ENCODE measurements at places on chromosomes 1 and 21. TPM values are rescaled to one million over a fixed set of nuclear protein-coding genes. Genes with fewer than 3 reads are reported as not detected.

DNA sequence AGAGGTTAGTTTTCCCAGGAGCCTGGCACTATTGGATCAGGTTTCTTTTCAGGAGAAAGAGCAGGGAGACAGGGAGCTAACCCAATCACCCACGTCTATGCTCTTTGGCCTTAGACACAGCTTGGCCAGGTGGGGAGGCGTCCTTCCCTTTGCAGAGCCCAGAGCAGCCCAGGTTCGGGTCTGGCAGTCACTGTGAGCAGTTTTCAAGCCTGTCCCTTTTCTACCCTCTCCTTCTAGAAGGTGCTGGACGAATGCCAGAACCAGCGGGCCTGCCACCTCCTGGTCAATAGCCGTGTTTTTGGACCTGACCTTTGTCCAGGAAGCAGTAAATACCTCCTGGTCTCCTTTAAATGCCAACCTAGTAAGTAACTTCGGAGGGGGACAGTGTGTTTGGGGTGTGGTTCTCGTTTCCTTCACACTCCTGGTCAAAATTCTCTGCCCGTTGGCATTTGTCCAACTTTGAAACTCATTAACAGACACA is 44.9 kb downstream of the EVA1C start:
- DNase-seq, result peak; percentile 59

DNA sequence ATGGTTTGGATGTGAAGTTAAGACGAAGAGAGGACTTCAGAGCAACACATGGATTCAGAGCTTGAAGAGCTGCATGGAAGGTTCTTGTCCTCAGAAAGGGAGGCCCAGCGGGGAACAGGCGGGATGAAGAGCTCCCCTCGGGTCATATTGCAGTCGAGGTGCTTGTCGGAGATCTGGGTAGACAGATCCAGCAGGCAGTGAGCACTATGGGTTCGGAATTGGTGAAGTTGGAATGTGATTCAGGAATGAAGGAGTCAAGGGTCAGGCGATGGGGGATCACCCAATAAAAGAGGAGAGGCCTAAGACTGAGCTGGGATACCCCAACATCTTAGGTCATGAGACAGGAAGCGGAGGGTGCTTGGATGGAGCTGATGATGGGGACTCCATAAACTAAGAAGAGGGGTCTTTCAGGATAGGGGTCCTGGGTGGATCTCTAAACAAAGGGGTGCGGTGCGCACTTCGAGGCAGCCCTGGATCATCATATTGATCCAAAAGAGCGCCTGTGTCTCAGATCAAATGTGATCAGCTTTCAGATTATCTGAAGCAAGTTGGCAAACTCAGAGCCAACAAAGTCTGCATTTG is 176.3 kb upstream of the VAMP3 start:
- no peak for DNase-seq

GRCh38 chr1:41364442-41365319 is 3.4 kb downstream of the FOXO6 start:
- no peak for DNase-seq

GRCh38 chr21:42248783-42249597 is 30.1 kb downstream of the ABCG1 start:
- no peak for DNase-seq

DNA sequence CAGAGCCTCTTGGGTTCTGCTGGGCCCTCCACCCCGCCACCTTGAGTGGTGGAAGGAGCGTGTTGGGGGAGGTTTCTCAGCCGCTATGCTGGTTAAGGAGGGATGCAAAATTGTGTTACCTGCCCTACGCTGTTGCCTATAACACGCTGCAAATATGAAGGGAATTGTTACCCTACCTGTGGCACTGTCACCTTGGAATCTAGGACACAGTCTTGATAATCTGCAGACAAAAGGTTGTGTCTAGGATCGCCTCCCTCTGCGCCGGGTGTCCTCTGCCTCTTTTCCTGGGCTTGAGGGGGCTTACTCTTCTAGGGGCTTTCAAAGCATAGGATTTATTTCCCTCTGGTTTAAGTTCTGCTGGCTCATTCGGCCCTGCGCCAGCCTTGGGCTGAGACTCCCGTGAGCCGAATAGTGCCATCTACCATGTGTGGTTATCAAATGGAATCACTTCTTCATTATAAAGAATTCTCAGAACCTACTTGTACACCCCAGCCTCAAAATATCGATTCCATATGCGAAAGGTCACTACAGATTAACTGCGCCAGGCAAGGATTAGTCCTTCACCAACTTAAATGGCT is 697 bp downstream of the SLC22A15 start:
- DNase-seq, result no peak

- DNase-seq, result no peak
Measured at GRCh38 chr1:93675271-93675670, 6.4 kb downstream of the BCAR3 start.

GRCh38 chr21:14836950-14837349 is 227.8 kb downstream of the NRIP1 start:
- no peak for DNase-seq

DNA sequence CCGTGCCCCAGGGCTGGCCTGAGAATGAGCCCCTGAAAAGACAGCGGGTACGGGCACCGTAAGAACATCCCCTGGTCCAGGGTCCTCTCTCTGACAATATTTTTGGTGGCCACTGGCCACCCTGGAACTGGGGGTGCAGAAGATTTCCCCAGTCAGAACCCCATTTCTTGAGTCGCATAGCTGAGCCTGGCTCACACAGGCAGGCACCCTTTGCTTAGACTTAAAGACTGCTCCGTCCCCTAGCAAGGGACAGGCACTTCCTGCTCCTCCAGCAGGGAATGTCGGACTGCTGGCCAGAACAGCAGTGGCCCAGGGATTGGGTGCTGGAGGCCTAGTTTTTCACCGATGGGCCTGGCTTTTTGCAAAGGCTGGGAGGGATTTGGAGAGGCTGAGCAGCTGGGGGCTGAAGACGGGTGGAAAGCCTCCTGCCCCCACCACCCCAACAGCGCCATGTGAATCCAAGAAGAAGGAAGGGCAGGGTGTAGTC is 4.3 kb downstream of the OLIG2 start:
- DNase-seq, result no peak

CGN gene
- total RNA-seq, result 1.8 TPM
